ENCODE measurements at places on chromosomes 1 and 21. TPM values are rescaled to one million over a fixed set of nuclear protein-coding genes. Genes with fewer than 3 reads are reported as not detected.

Gene PAX7
- 0.46 TPM for total RNA-seq

Gene C1orf210
- total RNA-seq, result not detected

Gene DYRK1A
- 108 TPM for total RNA-seq

DNA sequence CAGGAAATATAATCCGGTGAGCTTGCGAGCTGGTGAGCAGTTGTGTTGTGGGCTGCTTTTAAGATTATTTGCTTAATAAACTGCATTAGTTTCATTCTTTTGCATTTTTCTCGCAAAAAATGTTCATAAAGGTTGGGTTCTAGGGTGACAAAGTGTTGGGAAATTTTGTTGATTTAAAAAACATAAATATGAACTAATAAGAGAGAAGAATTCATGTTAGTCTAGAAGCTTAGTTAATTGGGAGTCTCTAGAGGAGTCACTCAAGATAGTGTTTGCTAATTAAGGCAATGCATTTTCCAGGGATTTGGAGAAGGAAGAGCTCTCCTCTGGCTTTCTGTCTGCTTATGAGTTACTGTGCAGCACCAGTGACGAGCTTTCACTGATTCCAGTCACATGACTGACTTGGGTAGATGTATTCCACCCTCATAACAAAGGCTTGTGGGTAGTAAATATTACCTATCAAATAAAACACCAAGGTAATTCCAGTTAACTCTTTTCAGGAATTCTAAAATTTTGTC lies 417.0 kb downstream of the PTBP2 start:
- H3K4me1 ChIP-seq, result peaks cover 7% of the 10 kb centered on the region
- no peaks in the 10 kb centered on the region for H3K36me3 ChIP-seq
- no peak for DNase-seq

DNA sequence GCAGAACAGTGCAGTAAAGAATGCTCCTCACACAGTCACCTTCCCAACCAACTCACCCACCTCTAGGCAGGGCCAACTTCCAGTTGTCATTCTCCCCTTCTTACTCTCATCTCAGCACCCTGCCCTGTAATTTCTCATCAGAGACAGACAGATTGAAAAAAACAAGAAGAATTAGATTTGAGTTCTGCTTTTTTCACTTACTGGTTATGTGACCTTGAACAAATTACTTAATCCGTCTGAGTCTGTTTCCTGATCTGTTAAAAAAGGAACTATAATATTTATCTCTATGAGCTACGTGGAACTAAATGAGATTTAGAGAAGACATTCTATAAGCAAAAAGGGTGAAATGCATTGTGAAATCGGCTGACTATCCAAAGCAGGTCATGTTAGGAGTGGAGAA lies 330.3 kb downstream of the ZNF326 start:
- H3K27ac ChIP-seq, result no peak overlapping the region
- H3K4me1 ChIP-seq, result peaks cover under 1% of the 10 kb centered on the region
- no peak for DNase-seq

- no peak for DNase-seq
- H3K4me1 ChIP-seq, result peaks cover 10% of the 10 kb centered on the region
- H3K27ac ChIP-seq, result no peak overlapping the region
- no peak overlapping the region for H3K4me3 ChIP-seq
Observed at GRCh38 chr1:177569476-177569875, 398.7 kb downstream of the BRINP2 start.

DNA sequence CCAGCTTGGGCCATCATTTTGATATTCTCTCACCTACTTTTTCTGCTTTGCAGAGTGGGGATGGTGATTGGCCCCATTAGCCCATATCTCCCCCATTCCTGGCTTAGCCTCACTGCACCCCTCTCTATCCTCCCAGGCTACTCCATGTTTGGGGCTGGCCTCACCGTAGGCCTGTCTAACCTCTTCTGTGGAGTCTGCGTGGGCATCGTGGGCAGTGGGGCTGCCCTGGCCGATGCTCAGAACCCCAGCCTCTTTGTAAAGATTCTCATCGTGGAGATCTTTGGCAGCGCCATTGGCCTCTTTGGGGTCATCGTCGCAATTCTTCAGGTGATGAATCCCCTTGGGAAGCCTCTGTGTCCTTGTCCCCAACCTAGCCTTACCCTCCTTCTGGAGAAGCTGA lies 2.1 kb upstream of the B4GALT2 start:
- H3K4me1 ChIP-seq, result peaks cover 8% of the 10 kb centered on the region
- DNase-seq, result no peak
- H3K27me3 ChIP-seq, result no peaks in the 10 kb centered on the region
- no peaks in the 10 kb centered on the region for H3K36me3 ChIP-seq

DNA sequence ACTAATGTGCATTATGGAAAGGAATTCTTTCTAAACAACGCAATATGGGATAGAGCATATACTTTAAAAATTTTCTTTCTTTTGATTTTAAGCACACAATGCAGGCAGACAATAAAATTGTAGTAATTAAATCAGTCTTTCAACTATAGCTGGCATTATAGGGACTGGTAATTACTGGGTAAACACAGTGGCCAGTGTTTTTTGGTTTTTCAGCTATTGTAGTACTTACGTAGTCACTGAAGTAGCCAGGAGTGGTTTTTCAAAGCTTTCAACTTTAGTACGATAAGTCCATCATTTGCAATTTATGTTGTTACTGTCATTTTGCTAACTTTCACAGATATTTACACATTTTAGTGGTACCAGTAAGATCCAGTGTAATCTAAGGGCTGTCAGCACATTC lies 50.6 kb downstream of the RAB3GAP2 start:
- no peak overlapping the region for H3K4me3 ChIP-seq
- no peak for DNase-seq
- peaks cover 17% of the 10 kb centered on the region for H3K4me1 ChIP-seq
- H3K36me3 ChIP-seq, result no peaks in the 10 kb centered on the region

- no peak for DNase-seq
- H3K27ac ChIP-seq, result no peak overlapping the region
- H3K4me1 ChIP-seq, result no peaks in the 10 kb centered on the region
- no peak overlapping the region for H3K4me3 ChIP-seq
Observed at GRCh38 chr1:59752556-59753414, 62.0 kb upstream of the HOOK1 start.

DNA sequence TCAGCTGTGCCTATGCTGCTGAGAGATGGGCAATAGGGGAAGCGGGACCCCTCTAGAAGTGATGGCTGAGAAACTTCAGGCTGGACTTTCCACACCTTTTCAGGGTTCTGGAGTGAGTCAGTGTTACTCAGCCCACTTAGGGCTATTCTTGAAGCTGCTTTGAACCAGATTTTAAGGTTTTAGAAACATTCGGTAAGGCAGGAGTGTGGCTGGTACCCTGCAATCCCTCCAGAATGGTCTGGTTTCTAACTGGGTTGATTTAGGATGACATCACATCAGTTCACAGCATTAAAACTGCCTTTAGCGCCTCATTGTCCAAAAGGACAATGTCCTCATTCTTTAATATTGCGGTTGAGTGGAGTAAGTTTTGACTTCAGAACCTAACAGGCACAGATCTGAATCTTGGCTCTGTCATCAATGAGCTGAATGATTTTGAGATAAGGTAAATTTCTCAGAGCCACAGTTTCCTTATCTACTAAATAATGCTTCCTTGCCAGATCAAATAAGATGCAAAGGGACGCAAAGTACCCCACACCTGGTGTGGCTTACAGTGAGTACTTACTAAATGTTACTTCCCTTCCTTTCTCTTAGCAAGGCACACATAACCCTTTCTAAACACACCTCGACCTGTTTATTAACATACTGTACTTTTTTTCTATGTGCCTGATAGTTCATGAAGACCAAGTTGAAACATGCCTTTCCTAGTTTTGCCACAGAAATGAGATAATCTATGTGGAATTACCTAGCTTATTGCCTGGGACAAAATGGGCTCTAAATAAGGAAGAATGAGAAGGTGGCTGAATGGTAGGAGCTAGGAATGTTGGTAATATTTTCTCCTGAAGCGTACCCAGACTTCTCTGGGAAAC lies 209.8 kb downstream of the ROR1 start:
- no peak overlapping the region for H3K4me3 ChIP-seq
- H3K4me1 ChIP-seq, result peaks cover 5% of the 10 kb centered on the region
- no peaks in the 10 kb centered on the region for H3K36me3 ChIP-seq

- no peak overlapping the region for H3K4me3 ChIP-seq
- H3K27ac ChIP-seq, result no peak overlapping the region
- DNase-seq, result no peak
- no peaks in the 10 kb centered on the region for H3K27me3 ChIP-seq
Observed at GRCh38 chr1:12309783-12310742, 80.2 kb downstream of the VPS13D start.
